C1 segment of cervical spinal cord (tissue), 14 donors: ENCODE measurements at places on chromosomes 5 and 9.

DNA sequence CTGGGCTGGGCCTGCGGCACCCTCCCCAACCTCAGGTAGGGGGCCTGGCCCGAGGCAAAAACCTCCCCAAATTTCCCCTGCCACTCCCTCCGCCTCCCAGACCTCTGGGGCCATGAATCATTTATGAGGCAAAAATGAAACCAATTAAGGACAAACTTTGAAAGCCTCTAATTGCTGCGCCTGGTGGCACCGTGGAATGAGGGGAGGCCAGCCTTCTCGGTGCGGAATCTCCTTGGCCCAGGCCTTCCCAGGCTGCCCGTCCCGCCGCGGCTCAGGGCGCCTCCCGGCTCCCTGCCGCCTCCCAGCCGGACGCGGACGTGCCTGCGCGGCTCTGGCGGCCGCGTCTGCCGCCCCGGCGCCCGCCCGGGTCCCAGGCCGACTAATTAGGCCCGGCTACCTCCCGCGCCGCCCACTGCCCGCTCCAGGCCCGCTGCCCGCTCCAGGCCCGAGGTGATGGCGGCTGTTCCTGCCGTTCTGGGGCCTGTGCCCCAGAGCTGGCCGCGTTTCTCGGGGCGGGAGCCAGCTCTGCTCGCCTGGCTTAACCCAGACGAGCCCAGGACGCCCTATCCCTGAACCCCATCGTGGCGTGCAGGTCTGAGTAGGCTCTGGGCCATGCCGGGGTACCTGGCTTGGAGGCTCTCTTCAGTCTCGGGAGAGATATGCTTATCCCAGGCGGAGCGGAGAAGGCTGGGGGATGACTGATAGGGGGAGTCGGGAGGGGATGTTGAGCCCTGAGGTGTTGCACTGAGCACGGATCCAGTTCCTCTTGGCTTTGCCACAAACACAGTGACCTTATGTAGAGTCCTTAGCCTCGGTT is 20.1 kb downstream of the CXXC5 start:
- no peak for DNase-seq

DNA sequence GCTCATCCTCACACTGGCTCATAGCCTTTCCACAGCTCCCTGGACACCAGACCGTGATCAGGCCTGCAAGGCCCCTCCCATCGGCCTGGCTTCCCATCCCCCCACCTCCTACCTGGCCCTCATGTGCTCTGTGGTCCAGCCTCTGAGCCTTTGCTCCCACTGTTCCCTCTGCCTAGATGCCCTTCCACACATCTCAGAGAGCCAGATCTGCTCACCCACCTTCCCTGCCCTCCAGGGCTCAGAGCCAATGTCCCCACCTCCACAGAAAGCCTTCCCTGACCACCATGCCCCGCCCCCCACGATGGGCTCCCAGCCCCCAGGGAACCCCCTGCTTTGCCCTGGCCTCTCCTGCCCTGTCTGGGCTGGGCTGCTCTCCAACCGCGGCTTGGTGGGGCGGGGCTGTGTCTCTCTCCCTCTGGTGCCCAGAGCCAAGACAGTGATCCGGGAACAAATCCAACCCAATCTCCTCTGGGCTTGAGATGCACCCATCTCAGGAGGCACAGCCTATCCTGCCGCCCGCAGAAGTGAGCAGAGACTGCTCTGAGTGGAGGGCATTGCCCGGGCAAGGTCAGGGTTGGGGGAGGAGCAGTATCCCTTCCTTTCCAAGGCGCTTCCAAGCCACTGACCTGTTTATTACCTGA is 1.6 kb downstream of the NINJ1 start:
- DNase-seq: no peak

DNA sequence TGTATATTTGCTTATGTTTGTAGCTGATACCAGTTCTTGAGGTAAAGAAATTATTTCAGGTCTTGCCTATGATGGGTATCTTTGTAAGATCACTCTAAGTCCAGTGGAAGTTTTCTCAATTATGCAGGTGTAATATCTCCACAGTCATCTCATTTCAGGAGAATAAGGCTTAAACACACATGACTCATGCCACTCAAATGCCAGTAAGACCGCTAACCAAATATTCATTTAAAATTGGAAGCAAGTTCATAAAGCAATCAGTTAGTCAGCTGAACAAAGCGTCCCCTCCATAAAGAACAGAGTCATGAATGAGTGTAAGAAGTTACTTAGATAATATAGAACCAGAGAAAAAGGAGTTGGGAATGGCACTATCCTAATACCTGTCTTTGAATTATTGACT is 248.7 kb downstream of the LURAP1L start:
- no peak for DNase-seq

DNA sequence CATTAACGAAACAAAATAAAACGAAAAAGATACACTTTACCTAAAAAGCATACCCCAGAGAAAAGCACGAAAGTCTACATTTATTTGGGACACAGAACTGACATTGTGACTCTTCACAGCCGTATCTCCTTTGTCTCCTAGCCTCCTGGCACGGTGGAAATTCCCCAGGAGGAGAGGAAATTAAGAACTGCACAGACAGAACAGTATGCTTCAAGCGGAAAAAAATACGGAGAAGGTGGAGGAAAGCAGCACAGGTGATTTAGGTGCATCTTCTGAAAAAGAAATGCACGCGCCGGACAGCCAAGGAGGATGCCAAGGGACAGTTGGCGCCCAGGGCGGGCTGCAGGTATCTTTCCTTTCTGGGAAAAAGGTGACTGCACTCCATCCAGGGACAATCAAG is 32.0 kb downstream of the DDX31 start:
- DNase-seq: no peak
